ENCODE measurements at places on chromosomes 11 and 22. TPM values are rescaled to one million over a fixed set of nuclear protein-coding genes. Genes with fewer than 3 reads are reported as not detected.

DNA sequence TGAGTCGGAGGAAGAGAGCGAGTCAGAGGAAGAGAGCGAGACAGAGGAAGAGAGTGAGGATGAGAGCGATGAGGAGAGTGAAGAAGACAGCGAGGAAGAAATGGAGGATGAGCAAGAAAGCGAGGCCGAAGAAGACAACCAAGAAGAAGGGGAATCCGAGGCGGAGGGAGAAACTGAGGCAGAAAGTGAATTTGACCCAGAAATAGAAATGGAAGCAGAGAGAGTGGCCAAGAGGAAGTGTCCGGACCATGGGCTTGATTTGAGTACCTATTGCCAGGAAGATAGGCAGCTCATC is 780 bp downstream of the TRIM44 start:
- no peak for DNase-seq

GRCh38 chr11:95072948-95073347 is 6.2 kb downstream of the SRSF8 start:
- DNase-seq, result no peak

DNA sequence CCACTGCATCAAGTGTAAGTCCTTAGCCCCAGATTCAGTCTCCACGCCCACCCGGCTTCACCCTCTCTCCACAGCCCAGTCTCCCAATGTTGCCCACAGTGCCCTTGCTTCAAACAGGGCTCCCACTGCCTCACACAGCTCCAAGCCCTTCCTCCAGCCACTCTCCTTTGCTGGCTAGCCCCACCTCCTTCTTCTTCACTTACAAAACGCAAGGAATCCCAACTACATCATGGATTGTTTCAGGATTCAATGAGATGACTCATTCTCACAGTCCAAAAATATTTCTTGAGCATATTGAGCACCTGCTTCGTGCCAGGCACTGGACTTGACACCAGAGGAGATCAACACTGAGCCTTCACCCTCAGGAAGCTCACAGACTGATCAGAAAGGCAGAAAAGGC is 533.5 kb downstream of the BUD13 start:
- DNase-seq, result no peak

GRCh38 chr11:890794-891540 is 19.6 kb downstream of the CHID1 start:
- DNase-seq, result no peak

GRCh38 chr11:11345099-11345498 is 8.0 kb downstream of the CSNK2A3 start:
- no peak for DNase-seq

GRCh38 chr11:78838417-78838816 is 263.8 kb upstream of the NARS2 start:
- no peak for DNase-seq

GRCh38 chr11:135027461-135027860 is 615.4 kb upstream of the B3GAT1 start:
- DNase-seq, result no peak

The ELFN2 gene
- total RNA-seq, result 0.63 TPM

The FAM168A gene
- 21.6 TPM for total RNA-seq

The ELMOD1 gene
- total RNA-seq, result 1.6 TPM

All from H1 (cell line).